ENCODE measurements at places on chromosomes 12 and 14.

DNA sequence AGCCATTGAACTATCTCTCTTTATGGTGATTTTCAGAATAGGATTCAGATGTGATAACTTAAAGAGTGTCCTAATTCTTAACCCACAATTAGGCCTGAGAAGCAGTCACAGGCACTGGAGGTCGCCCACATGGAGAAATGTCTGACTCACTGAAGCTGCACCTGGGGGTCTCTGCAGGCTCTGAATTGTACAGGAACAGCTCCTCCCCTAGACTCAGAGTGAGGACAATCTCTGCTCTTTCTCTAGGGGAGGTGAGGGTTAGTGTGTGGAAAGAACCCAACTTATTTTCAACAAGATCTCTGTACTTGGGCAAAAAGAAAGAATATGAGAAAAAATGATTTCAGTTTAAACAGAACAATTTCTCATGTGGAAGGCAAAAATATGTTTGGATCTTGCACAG, 1124.6 kb downstream of the TMEM121 start:
- no peak for DNase-seq

DNA sequence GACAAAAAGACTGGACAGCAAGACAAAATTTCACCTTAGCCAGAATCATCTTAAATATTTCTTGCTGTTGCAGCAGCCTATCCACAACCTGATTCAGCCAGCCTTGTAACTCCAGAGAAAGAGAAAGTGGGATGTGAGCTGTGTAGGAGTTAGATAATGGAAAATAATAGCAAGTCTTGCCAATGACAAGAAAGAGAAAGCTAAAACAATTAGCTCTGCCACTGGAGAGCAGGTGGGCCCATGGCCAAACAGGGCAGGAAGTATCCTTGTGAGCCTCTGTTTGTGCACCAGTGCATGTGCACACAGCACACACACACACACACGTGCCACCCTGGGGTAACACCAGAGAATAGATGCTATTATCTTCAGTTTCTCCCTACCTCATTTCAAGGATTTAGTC, 106.0 kb upstream of the CCDC196 start:
- no peak for DNase-seq

- no peak for DNase-seq
Measured at GRCh38 chr12:107475900-107476299, 209.7 kb upstream of the PWP1 start.

GRCh38 chr12:88420457-88420856, 159.8 kb downstream of the KITLG start:
- DNase-seq, result peak; percentile 91

GRCh38 chr12:98939350-98939749, 294.3 kb downstream of the APAF1 start:
- peak; percentile 58 for DNase-seq

DNA sequence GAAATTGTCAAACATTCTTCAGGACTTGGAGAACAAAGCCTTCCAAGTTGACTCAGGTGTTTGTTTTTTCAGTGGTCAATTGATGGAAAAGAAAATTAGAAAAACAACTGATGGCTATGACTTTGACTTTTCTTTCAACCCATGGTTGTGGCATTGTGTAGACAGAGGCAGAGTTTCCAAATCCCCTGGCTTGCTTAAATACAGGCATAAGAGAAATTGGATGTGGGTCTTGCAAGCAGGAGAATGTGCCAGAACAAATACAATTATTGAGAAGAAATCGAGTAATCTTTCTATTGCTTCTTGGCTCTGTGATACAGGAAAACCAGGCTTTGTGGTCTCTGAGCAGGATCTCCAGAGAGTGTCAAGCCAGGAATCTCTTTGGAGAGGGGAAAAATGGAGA, 40.9 kb upstream of the FRMD6 start:
- peak; percentile 27 for DNase-seq

GRCh38 chr12:74401966-74402365, 135.7 kb upstream of the ATXN7L3B start:
- DNase-seq, result no peak

- peak; percentile 63 for DNase-seq
Measured at GRCh38 chr14:93962701-93963601, 13.4 kb downstream of the ASB2 start.

DNA sequence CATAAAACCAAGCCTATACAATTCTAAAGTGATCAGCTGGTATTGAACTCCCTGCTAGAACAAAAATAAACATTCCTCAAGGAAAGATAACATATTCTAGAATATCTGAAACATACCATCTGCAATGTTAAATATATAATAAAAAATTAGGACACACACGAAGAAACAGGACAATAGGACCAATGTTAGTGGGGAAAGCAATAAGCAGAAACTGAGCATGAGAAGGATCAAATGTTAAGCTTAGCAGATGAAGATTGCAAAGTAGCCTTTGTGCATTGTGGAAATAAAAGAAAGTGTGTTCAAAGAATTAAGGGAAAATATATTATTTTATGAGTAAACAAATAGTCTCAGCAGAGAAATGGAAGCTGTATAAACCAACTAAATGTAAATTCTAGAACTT, 180.8 kb downstream of the EPS8 start:
- no peak for DNase-seq

DNA sequence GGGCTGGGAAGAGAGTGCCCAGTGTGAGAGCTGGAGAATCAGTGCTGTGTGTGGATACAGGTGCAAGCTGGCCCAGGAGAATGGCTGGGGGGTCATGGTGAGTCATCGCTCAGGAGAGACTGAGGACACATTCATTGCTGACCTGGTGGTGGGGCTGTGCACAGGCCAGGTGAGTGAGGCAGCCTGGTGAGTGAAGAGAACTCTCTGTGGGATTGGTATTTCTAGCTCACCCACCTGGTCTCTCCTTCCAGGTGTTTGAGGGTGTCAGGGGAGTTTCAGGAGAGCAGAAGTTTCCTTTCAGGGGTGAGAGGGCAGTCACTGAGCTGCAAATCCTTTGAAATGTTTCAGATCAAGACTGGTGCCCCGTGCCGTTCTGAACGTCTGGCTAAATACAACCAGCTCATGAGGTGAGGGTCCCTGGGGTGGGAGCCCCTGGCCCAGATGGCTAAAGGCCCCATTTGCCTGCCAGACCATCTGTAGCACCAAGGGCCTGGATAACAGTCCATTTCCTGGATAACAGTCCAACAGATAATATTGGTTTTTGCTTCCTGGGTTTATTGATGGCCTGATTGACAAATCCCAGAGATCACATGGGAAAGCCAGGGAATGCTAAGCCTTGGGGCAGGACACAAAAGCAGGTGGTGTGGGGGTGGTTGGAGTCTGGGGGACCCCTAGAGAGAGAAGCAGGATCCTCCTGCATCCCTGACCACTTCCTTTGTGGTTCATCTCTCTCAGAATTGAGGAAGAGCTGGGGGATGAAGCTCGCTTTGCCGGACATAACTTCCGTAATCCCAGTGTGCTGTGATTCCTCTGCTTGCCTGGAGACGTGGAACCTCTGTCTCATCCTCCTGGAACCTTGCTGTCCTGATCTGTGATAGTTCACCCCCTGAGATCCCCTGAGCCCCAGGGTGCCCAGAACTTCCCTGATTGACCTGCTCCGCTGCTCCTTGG, 5.5 kb upstream of the ATN1 start:
- DNase-seq, result no peak

- no peak for DNase-seq
Measured at GRCh38 chr12:70627677-70628076, 9.6 kb downstream of the PTPRB start.

DNA sequence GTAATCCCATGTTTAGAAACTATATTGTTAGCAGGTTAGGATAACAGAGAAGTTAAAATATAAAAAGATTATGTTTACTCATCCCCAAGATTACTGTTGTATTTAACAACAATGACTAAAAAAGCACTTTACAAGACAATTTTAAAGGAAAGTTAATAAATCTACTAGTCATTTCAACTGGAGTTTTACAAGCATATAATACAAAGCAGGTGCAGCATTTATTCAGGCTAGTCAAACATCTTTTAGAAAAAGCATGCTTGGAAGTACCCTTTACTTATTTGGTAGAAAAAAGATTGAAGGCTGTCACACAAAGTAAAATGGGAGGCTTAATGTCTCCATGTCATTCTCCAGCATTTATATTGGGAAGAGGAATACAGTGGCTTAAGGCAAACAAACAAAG, 80.6 kb downstream of the HEATR5A start:
- no peak for DNase-seq

DNA sequence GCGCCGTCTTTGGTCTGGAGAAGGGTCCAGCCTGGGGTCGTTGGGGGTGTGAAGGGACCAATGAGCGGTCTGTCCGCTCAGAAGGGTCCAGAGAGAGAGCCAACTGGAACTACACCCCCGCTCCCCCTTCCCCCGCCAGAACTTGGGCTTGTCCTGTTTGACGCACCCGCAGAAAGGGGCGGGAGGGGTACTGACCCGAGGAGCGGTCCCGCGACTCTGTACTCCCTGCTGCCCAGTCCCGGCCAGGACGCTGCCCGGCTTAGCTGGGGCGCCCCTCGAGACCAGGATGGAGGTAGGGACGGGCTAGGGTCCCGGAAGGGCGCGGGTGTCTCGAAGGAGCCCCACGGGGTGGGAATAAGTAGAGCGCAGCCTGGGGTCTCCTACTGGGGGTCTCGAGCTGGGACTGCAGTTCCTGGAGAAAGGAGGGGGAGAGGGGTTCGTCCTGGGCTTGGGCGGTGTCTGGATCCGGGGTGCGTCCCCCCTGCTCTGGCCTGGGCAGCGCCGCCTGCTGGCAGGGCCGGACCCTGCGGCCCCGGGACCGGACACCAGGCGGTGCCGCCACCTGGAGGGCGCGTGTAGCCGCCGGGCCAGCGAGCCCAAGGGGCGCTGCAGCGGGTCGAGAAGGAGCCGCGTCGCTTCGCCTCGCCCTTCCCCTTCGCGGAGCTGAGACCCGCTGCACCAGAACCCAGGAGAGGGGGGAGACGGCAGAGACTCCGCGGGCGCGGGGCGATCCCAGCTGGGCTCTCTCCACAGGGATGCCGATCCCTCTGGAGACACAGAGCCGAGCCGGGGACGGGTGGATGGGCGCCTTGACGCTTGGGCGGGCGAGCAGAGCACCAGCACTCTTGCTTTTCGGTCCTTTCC, 3.8 kb upstream of the CACNB3 start:
- peak; percentile 82 for DNase-seq

DNA sequence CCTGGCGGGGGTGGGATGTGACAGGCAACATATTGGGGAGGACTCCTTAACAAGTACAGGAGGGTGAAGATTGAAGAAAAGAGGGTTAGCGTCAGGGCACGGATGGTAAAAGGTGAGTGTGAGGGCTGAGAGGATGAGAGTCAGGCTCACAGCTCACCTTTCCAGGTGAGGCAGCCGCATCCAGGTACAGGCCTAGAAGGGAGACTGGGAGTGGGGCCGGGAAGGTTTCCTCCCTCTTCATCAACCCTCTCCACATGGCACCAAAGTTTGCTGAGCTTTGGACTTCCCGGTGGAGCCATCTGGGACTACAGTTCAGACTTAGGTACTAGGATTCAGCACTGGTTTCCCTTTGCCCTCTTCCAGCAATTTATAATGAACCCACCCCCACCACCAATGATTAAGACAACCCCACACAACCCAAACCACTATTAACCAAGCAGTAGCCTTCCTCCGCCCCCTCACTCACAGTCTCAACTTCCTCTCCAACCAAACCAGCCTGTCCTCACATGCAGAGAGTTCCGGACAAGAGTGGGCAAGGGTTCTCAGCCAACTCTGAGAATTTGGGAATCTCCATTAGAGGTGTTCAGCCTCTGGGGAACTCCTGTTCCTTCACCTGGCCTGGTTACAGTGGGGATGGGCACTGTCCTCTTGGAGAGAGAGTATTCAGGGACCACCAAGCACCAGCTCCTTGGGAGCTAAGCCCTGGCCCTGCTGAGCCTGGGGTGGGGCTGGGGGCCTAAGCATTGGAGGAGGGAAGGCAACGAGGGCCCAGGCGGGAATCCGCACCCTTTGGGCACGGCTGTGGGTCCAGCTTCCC, 2.4 kb upstream of the HOXC4 start:
- no peak for DNase-seq

GRCh38 chr14:76271041-76271755, 104.7 kb upstream of the ESRRB start:
- DNase-seq, result no peak

DNA sequence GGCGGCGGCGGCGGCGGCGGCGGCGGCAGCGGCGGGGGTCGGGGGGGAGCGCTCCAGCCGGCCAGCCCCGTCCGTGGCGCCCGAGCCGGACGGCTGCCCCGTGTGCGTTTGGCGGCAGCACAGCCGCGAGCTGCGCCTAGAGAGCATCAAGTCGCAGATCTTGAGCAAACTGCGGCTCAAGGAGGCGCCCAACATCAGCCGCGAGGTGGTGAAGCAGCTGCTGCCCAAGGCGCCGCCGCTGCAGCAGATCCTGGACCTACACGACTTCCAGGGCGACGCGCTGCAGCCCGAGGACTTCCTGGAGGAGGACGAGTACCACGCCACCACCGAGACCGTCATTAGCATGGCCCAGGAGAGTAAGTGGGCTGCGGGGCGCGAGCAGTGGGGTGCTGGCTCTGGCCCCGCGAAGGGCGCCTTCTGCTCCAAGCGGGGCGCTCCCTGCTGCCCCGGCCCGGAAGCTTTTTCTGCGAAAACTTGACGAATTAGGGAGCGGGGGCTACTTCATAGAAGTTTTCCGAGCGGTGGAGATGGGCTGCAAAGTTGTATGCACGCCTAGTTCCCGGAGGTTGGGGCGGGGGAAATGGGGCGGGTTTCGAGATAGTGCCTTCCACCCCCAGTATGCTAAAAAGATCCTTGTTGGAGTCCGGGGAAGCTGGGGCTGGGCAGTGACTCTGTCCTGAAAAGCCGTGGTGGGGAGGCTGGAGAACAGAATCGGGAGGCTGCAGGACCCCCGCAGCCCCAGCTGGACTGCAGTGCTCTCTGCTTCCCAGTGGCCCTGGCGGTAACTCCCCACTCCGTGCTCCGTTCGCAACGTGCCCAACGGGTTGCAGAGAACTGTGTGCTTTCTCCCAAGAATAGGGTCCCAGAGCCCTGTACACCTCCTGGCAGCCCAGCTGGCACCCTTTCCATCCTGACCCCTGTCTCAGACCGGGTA, 751 bp downstream of the GDF11 start:
- peak; percentile 75 for DNase-seq

DNA sequence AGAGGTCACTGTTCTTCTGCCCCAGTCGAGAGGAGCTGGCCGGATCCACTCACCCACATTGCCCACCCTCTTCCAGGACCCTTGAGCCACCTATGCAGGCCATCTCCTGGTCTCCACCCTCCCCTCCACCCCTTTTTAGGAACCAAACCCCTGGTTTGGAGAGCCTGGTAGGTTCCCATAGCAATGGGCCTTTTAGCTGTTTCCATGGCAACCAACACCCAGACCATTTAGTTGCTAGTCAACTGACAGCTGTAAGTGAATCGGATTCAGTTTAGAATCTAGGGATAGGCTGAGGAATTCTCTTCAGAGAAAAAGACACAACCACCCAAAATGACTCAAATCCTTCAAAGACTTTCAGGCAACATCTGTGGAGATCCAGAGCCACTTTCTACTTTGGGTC, 16.5 kb downstream of the NPC2 start:
- DNase-seq, result no peak

GRCh38 chr12:92300777-92301176, 155.1 kb upstream of the BTG1 start:
- no peak for DNase-seq

GRCh38 chr12:78330131-78330530, 499.4 kb downstream of the NAV3 start:
- DNase-seq, result no peak

GRCh38 chr12:15045451-15045850, 72.6 kb downstream of the PDE6H start:
- no peak for DNase-seq

- DNase-seq, result no peak
Measured at GRCh38 chr14:49464885-49465284, 121.3 kb downstream of the RPS29 start.

GRCh38 chr12:84912198-84913128, at the start of gene SLC6A15:
TSS of gene SLC6A15 (minus strand) at chr12:84912799. CDS start at chr12:84892120, 20,679 bp downstream.
- peak; percentile 97 for DNase-seq

Measured in iris pigment epithelial cell (primary cell).